Thymus (tissue), 14 donors: ENCODE measurements at places on chromosomes 2 and 18.

GRCh38 chr18:59570796-59571195, 126.4 kb downstream of the CCBE1 start:
- no peak overlapping the region for H3K27ac ChIP-seq
- no peaks in the 10 kb centered on the region for H3K36me3 ChIP-seq
- H3K27me3 ChIP-seq: no peaks in the 10 kb centered on the region
- DNase-seq: no peak
- H3K4me3 ChIP-seq: no peak overlapping the region
- H3K4me1 ChIP-seq: no peaks in the 10 kb centered on the region

DNA sequence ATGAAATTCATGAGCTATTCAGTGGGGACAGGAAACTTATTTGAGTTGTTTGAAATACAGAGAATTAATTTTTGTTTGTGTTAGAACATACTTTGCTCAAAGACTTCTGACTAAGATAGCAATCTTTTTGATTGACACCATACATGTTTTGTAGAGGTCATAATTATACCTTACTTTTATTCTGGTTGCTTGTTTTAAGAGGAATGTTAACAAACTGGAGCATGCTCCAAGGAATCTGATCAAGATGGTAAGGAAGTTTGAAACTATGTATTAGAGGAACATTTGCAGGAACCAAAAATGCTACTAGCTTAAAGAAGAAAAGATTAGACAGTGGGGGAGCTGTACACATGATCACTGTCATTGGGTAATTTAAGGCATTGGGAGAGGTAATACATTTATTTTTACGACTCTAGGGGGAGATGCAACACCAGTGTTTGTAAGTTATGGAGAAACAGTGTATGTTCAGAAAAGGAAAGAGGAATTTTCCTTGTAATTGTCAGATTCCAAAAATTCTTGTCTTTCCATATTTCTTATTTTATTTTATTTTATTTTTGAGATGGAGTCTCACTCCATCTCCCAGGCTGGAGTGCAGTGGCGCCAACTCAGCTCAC, 8.0 kb downstream of the AGFG1 start:
- no peak for DNase-seq
- no peaks in the 10 kb centered on the region for H3K4me1 ChIP-seq
- no peaks in the 10 kb centered on the region for H3K27me3 ChIP-seq
- H3K27ac ChIP-seq: no peak overlapping the region
- H3K4me3 ChIP-seq: no peak overlapping the region

DNA sequence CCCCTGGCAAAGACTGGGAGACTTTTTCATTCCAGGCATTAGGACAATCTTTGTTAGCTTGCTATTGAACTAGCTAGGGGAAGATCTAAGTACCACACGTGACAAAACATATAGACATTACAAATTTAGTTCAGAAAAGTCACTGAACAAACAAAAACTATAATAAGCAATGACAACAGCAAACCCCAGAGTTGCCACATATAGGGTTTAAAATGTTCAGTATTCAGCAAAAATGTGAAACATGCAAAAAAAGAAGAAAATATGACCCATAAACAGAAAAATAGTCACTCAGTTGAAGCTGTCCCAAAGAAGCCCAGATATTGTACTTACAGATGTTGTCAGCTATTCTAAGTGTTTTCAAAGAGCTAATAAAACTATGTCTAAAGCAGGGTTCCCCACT, 431.1 kb upstream of the CDH2 start:
- H3K4me1 ChIP-seq: no peaks in the 10 kb centered on the region
- H3K36me3 ChIP-seq: no peaks in the 10 kb centered on the region
- H3K27ac ChIP-seq: no peak overlapping the region
- no peak for DNase-seq
- H3K27me3 ChIP-seq: no peaks in the 10 kb centered on the region

- no peaks in the 10 kb centered on the region for H3K36me3 ChIP-seq
- no peaks in the 10 kb centered on the region for H3K27me3 ChIP-seq
- no peak for DNase-seq
- H3K4me3 ChIP-seq: no peak overlapping the region
Measured at GRCh38 chr2:193743089-193743488, 1548.4 kb upstream of the TMEFF2 start.

DNA sequence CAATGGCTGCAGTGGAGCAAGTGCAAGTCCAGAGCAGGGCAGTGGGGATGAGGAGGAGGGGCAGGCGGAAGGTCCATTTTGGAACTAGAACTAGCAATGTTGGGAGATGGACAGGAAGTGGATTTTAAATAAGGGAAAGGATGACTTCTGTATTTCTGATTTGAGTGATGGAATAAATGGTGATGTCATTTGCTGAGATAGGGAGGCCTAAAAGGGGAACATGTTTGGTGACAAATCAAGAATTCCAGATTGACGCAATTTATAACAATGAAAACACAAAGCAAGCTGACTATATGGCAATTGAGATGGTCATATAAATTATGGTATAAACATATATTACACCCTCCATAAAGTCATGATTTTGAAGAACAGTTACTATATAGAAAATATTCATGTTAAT, 209.3 kb downstream of the SS18 start:
- no peak overlapping the region for H3K4me3 ChIP-seq
- DNase-seq: no peak
- no peaks in the 10 kb centered on the region for H3K36me3 ChIP-seq
- H3K4me1 ChIP-seq: no peaks in the 10 kb centered on the region
- no peaks in the 10 kb centered on the region for H3K27me3 ChIP-seq

DNA sequence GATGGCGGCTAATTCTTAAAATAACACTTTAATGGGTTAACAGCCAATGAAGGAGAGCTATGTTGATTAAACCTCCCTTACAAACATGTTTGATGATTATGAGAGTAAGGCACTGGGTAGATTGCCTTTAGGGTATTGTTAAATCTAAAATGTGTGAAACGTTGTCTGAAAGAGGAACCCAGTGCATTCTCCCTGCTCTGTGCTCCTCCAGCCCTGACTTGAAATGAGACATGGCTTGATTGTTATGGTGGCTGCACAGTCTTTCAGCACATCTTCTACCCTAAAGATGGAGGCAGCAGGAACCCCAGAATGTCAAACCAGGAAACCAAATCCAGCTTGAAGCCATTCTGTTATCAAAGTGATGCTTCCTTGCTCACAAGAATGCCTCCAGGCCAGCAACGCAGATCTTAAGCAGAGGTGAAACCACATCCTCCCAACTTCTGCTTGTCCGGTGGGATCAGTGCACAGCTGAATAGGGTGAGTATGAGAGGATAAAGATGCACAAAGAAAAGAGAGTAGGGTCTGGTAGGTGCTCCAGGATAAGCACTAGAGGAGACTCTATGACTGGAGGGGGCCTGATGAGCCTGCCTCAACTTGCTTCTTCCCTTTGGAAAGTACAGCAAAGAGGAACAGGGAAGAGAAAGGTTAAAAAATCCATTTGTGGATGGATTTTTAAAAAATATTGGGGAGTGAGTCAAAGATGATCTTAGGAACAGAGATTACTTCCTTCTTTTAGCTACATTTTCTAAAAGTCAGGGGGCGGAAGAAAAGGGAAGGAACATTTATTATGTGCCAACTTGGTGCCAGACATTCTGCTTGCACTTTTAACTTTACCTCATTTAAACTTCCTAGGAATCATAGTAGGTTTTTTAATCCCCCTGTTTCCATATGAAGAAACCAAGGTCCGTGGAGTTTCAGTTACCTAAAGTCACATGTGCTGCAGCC, 523.0 kb downstream of the TXNL1 start:
- H3K4me3 ChIP-seq: no peak overlapping the region
- H3K27me3 ChIP-seq: no peaks in the 10 kb centered on the region
- no peak for DNase-seq
- no peaks in the 10 kb centered on the region for H3K4me1 ChIP-seq
- no peaks in the 10 kb centered on the region for H3K36me3 ChIP-seq

DNA sequence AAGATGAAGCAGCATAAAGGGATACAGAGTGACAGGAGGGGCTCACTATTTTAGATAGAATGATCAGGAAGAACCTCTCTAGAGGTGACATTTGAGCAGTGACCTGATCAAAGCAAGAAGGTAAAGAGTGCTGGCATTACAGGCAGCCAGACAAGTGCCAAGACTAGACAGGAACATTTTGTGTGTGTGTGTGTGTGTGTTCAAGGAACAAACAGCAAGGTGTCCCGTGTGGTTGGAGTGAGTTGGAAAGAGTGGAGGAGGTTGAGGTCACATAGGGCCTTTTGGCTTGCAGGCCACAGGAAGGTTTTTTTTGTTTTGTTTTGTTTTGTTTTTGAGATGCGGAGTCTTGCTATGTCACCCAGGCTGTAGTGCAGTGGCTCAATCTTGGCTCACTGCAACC, 25.7 kb downstream of the FZD5 start:
- no peak for DNase-seq
- no peaks in the 10 kb centered on the region for H3K27me3 ChIP-seq
- no peak overlapping the region for H3K27ac ChIP-seq
- H3K4me3 ChIP-seq: no peak overlapping the region
- no peaks in the 10 kb centered on the region for H3K4me1 ChIP-seq
- peaks cover 23% of the 10 kb centered on the region for H3K36me3 ChIP-seq

DNA sequence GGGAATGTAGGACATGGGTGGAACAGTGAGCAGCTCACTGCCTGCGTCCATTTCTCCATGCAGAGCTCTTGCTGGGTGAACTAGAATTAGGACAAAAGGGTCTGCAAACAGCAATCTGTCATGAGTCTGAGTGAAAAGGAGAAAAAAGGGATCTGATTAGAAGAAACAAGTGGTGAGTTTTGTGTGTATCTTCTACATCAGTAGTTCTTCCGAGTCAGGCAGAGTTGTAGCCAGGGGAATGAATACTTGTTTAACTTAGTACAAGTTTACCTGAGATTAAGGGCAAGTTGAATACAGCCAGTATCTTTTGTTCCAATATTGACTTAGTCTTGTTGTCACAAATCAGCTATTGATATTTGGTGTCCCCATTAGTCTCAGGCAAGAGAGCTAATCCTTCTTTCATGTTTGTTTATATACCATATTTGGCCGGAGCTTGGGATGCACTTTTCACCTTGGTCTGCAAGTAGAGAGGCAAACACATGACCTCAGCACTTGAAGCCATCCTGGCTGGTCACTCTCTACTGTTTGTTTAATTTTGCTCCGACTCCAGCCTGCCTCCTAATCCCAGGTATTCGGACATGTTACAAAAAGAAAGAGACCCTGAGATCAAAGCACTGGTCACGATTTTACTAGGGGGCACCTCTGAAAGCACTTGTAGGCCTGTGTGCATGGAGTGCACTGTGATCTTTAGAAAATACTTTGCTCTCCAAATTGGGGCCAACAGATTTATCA, 211.0 kb upstream of the NT5C1B start:
- no peaks in the 10 kb centered on the region for H3K27me3 ChIP-seq
- H3K36me3 ChIP-seq: no peaks in the 10 kb centered on the region
- no peak for DNase-seq
- H3K4me1 ChIP-seq: no peaks in the 10 kb centered on the region
- no peak overlapping the region for H3K4me3 ChIP-seq

DNA sequence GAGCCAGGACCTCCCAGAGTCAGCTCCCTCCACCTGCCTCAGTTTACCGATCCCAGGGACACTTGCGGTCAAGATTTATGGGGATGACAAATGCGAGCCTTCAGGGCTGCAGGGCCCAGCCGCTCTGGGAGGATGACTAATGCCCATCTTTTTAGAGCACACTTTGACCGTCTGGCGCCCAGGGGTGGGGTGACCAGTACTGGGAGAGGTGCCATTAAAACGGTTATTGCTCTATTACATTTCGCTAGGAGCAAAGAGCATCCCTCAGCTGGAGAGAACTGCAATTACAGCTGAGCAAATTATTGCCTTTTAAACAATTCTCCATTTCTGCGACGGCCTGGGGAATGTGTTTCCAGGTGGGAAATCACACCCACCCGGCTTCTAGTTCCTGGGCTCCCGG, 42.6 kb upstream of the HPCAL1 start:
- no peaks in the 10 kb centered on the region for H3K4me1 ChIP-seq
- DNase-seq: no peak
- no peak overlapping the region for H3K4me3 ChIP-seq
- no peaks in the 10 kb centered on the region for H3K36me3 ChIP-seq
- H3K27ac ChIP-seq: no peak overlapping the region

- H3K27me3 ChIP-seq: no peaks in the 10 kb centered on the region
- H3K4me1 ChIP-seq: no peaks in the 10 kb centered on the region
- DNase-seq: no peak
- H3K36me3 ChIP-seq: no peaks in the 10 kb centered on the region
Measured at GRCh38 chr2:212034841-212035585, 503.6 kb downstream of the ERBB4 start.

- no peaks in the 10 kb centered on the region for H3K36me3 ChIP-seq
- H3K27ac ChIP-seq: no peak overlapping the region
- no peak for DNase-seq
- no peaks in the 10 kb centered on the region for H3K27me3 ChIP-seq
- no peaks in the 10 kb centered on the region for H3K4me1 ChIP-seq
Measured at GRCh38 chr2:222404151-222404905, 20.0 kb upstream of the SGPP2 start.

DNA sequence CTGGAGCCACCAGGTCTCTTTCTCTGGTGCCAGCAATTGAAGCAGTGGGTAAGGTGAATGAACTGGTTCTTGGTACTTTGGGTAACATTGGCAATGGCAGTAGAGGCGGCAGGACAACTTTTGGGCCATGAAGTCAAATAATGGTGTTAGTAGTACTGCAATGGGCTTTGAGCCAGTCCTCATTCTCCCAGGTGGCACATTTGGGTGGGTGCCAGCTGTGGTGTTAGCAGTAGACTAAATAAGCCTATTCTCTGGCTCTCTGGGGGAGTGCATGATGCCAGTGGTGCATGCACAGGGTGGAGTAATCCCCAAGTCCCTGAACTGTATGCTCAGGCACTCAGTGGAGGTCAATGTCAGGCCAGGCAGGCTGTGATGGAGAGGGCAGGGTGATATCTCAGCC, 120.2 kb upstream of the LRRTM4 start:
- H3K27ac ChIP-seq: no peak overlapping the region
- H3K36me3 ChIP-seq: no peaks in the 10 kb centered on the region
- no peak for DNase-seq
- no peaks in the 10 kb centered on the region for H3K4me1 ChIP-seq

- no peak overlapping the region for H3K27ac ChIP-seq
- DNase-seq: no peak
- H3K36me3 ChIP-seq: no peaks in the 10 kb centered on the region
Measured at GRCh38 chr2:55109219-55109891, 59.1 kb upstream of the RTN4 start.

GRCh38 chr2:7243276-7243675, 326.1 kb downstream of the RNF144A start:
- no peaks in the 10 kb centered on the region for H3K36me3 ChIP-seq
- no peak overlapping the region for H3K27ac ChIP-seq
- no peaks in the 10 kb centered on the region for H3K4me1 ChIP-seq
- H3K27me3 ChIP-seq: no peaks in the 10 kb centered on the region
- no peak for DNase-seq

DNA sequence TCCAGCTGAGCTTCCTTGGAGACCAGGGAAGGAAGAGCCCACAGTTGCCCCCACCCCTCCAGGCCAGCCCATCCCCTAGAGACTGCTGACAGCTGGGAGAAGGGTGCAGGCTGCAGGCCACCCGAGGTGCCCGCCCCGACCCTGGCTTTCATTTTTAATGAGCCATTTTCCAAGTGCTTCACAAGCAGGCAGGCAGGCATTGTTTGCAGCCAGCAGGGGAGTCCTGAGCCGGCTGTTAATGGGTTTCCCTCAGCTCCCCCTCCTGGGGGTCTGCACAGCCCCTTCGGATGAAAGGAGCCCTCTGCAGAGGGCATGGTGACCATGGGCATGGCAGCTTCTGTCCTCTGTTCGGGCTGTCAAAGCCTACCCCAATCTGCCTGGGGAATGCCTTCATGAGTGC, 94.5 kb downstream of the ZBTB7C start:
- no peaks in the 10 kb centered on the region for H3K36me3 ChIP-seq
- H3K27ac ChIP-seq: no peak overlapping the region
- H3K27me3 ChIP-seq: peaks cover 9% of the 10 kb centered on the region
- no peak overlapping the region for H3K4me3 ChIP-seq
